ENCODE measurements at places on chromosomes 6 and 20.

GRCh38 chr6:125507987-125508655 is 206.4 kb upstream of the HDDC2 start:
- no peaks in the 10 kb centered on the region for H3K36me3 ChIP-seq
- H3K4me3 ChIP-seq = no peak overlapping the region
- H3K27ac ChIP-seq = no peak overlapping the region
- H3K27me3 ChIP-seq = peaks cover 12% of the 10 kb centered on the region

DNA sequence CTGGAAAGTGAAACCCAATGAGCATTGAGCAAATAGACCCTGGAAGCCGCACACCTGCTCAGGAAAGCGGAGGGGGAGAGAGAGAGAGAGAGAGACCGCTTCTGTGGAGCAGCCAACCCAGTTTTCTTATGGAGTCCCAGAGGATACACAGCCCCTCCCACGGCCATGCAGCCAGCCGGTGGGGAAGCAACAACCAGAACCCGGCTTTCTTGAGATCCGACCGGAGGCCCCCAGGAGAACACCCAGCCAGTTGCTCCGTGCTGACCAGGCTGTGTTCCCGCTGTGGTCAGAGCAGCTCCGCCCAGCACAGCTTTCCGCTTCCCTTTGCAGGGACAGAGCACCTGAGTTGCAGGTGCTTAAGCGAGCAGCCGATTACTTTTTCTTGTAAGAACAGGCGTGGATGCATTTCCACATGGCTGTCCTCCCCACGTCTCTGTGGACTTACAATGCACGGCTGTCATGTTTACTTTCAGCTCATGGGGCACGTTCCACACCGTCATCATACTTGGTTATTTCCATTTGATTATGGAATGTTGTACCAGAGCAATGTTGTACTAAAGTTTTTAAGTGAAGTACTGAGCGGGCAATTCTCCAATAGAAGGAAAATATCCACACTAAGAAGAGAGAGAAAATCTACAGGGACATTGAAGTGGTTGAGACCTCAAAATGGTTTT is 381.9 kb downstream of the THBS2 start:
- H3K4me3 ChIP-seq = no peak overlapping the region
- H3K4me1 ChIP-seq = no peaks in the 10 kb centered on the region
- no peak overlapping the region for H3K27ac ChIP-seq
- H3K27me3 ChIP-seq = peaks cover 2% of the 10 kb centered on the region
- DNase-seq = no peak

DNA sequence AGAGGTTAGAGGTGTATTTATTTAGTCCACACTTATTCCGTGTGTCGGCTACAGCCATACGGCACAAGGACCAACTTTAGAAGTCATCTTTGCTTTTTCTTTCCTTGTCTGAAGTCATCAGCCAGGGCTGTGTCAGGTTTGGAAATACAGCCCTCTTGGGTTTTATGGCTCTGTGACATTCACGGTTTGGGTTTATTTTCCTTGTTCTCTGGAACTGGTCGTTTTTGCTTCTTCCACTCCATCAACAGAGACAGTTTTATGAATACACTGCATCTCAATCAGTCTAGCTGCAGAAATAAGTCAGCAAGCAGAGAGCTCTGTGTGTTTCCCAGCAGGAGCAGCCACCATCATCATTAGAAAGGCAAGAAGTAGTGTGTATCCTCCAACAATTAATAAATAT is 132.5 kb downstream of the TBC1D7 start:
- H3K4me1 ChIP-seq = peaks cover 3% of the 10 kb centered on the region
- peaks cover 14% of the 10 kb centered on the region for H3K27me3 ChIP-seq
- H3K4me3 ChIP-seq = no peak overlapping the region
- H3K27ac ChIP-seq = no peak overlapping the region
- no peak for DNase-seq

DNA sequence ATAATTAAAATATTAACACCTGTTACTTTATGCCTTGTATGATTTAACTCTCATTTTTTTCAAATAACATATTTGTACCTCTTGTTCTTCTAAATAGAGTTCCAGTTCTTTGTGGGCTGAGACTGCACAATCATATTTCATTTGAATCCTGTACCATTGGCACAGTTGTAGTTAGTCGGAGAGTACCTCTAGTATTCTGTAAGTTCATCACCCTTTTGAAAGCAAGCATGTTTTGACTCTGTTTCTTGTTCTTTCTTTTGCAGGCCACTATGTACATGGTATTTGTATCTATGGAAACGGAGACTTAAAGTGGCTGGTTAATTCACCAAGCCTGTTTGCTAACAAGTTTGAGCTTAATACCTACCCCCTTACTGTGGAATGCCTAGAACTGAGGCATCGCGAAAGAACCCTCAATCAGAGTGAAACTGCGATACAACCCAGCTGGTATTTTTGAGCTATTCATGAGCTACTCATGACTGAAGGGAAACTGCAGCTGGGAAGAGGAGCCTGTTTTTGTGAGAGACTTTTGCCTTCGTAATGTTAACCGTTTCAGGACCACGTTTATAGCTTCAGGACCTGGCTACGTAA is 68.2 kb downstream of the C6orf52 start:
- H3K4me1 ChIP-seq = peaks cover 3% of the 10 kb centered on the region
- H3K36me3 ChIP-seq = peaks cover 56% of the 10 kb centered on the region
- no peak overlapping the region for H3K27ac ChIP-seq
- no peaks in the 10 kb centered on the region for H3K27me3 ChIP-seq

- peak overlapping the region; percentile 16 for H3K4me3 ChIP-seq
- peaks cover 12% of the 10 kb centered on the region for H3K36me3 ChIP-seq
- peak overlapping the region; percentile 67 for H3K27ac ChIP-seq
- no peaks in the 10 kb centered on the region for H3K27me3 ChIP-seq
Observed at GRCh38 chr6:37038292-37039198, 33.1 kb downstream of the FGD2 start.

DNA sequence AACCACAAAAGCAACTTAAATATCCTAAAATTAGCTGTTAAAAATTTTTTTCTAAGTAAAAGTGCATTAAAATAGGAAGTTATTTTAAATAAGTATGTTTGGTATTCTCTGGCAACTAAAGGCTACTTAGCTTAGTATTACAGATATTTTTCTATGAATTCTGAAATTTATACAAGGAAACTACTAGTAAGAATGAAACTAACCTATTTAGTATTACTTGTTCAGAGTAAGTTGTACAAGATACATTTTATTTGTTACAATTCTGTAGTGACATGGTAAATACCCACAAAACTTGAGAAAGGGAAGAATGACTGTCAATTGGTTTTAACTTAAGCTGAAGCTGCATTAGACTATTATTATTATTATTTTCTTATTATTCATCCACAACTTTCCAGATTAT is 6.5 kb downstream of the PHIP start:
- no peak overlapping the region for H3K4me3 ChIP-seq
- no peaks in the 10 kb centered on the region for H3K27me3 ChIP-seq
- DNase-seq = no peak
- no peak overlapping the region for H3K27ac ChIP-seq
- H3K36me3 ChIP-seq = peaks cover 23% of the 10 kb centered on the region

DNA sequence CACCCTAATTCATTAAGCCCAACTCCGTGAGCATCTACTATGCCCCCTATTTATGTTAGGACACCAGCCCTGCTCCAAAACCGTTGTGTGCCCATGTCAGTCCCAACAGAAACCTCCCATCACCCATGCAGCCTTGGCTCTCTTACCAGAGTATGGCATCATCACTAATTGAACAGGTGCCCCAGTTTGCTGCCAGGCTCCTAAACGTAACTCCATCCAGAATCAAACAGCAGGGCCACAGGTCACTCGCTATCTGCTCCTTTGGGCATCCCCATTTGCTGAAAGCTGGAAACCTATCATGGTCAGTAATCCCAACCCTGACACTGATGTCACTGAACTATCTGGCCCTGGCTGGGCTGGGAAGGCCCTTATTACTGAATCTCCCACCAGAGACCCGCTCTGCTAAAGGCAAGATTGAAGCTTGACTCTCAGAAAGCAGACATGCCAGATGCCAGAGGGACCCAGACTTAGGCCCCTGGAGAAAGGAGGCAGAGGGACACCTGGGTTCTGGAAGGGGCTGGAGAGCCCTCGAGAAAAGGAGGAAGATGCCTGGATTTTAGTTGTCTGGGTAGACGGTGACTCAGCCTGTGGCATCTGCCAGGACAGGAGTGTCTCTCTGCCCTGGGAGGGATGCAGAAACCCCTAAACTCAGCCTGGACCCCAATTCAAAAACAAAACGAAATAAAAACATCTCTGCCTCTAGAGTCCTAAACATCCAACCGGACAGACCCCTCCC is 14.0 kb downstream of the MUCL3 start:
- peak overlapping the region; percentile 77 for H3K4me3 ChIP-seq
- no peaks in the 10 kb centered on the region for H3K36me3 ChIP-seq

GRCh38 chr20:19626896-19627295 is 131.2 kb upstream of the RIN2 start:
- no peak overlapping the region for H3K27ac ChIP-seq
- H3K36me3 ChIP-seq = no peaks in the 10 kb centered on the region
- peaks cover 2% of the 10 kb centered on the region for H3K27me3 ChIP-seq

GRCh38 chr6:144307880-144308279 is 22.7 kb downstream of the UTRN start:
- DNase-seq = no peak
- no peak overlapping the region for H3K4me3 ChIP-seq
- no peak overlapping the region for H3K27ac ChIP-seq

- H3K27me3 ChIP-seq = no peaks in the 10 kb centered on the region
- H3K4me1 ChIP-seq = peaks cover 27% of the 10 kb centered on the region
- DNase-seq = no peak
- H3K27ac ChIP-seq = no peak overlapping the region
Observed at GRCh38 chr20:23404196-23404595, 17.1 kb downstream of the NAPB start.

DNA sequence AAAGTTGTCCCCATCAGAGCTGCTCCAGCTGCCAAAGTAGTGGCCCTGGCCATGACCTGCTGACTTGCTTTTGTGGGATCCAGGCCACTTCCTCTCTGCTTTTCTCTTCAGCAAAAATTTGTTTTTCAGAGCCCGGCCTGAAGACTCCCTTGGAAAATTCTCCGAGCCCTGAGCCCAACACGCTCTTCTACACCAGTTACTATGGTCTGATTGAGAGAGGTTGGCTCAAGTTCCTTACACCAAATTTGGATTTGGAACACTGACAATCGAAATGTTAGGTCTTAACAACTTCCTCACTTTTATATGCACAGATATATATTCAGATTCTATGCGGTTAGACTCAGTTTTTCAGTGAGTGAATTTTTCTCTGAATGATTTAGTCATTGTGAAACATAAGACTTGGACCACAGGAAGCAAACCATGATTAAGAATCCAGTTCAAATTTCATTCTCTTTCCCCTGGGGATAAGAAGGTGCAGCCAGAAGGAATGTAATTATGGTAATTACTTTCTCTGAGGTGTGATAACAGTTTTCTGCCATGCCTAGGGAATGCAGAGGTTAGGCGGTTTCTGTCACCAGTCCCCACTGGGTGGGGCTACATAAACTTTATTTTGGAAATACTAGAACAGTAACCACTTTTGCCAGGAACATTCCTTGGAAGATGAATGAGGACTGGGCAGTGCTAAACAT is 365.2 kb downstream of the SYNE1 start:
- H3K36me3 ChIP-seq = no peaks in the 10 kb centered on the region
- H3K27ac ChIP-seq = no peak overlapping the region
- H3K27me3 ChIP-seq = no peaks in the 10 kb centered on the region
- DNase-seq = no peak
- H3K4me1 ChIP-seq = peaks cover 9% of the 10 kb centered on the region

DNA sequence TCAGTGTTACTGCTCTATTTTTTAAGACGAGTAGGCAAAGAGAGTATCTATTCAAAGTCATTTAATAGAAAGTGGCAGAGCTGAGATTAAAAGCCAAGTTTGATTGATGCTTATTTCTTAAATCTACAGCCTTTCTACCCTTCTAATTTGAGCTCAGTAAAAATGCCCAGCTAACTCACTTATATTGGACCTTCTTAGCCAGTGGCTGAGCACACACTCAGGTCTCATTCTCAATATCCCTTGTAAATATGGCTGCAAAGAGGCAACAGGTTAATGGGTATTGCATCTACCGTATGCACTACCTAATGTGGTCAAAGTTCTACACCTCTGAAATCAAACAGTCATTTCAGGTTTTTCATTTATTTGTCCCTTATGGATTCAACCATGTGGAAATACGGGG is 6.7 kb downstream of the PKIB start:
- H3K27me3 ChIP-seq = peaks cover 26% of the 10 kb centered on the region
- DNase-seq = no peak
- no peak overlapping the region for H3K4me3 ChIP-seq
- H3K36me3 ChIP-seq = no peaks in the 10 kb centered on the region
- H3K27ac ChIP-seq = no peak overlapping the region

GRCh38 chr20:24185791-24186190 is 197.2 kb upstream of the GGTLC1 start:
- H3K36me3 ChIP-seq = no peaks in the 10 kb centered on the region
- H3K27me3 ChIP-seq = peaks cover 15% of the 10 kb centered on the region
- H3K4me3 ChIP-seq = no peak overlapping the region
- no peak overlapping the region for H3K27ac ChIP-seq
- no peak for DNase-seq

Measured in activated naive CD8-positive, alpha-beta T cell treated with anti-CD3 and anti-CD28 coated beads, Interleukin-2, amount 10 ng/mL, durations not matched to agents 7 days and 5 days (primary cell).